ENCODE measurements at places on chromosomes 4 and X.

DNA sequence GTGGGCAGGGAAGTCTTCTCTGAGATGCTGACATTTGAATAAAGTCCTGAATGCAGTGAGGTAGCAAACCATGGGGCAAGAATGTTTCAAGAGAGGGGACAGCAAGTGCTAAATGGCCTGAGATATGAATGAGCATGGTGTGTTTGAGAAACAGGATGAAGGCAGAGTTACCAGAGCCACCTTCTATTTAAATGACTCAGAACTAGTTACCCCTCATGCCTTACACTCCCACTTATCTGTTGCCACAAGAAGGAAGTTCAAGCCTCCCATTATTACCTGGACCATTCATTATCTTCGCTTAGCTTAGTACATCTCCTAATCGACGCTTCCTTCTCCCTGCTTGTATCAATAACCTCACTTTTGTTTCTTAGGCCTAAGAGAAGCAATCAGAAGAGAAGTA, 67.7 kb upstream of the STARD8 start:
- DNase-seq, result no peak

GRCh38 chrX:131068945-131069719, 11.0 kb downstream of the ARHGAP36 start:
- no peak for DNase-seq

- no peak for DNase-seq
Observed at GRCh38 chr4:151620066-151620465, 140.7 kb downstream of the GATB start.

DNA sequence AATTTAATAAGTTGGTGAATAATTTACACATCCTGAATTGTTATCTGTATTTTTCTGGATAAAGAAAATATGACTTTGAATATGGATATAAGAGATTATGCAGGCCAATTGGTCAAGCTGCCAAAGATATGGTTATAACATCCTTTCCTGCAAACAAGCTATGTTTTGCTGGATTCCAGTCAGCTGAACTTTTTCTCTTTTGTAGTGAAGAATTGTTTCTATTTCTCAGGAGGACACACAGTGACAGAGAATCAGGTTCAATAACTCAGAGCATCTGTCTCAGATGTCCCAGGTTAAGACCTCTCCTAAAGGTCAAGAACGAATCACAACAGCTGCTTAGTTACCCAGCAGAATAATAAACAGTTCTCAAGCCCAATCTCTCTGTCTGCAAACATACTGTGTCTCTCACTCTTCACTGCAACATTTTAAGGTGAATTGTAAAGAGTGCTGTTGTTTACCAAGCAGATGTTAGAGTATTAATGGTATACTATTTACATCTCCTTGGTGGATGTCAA, 189.5 kb upstream of the ANKRD50 start:
- no peak for DNase-seq

- no peak for DNase-seq
Observed at GRCh38 chrX:23981711-23982110, 45.3 kb downstream of the KLHL15 start.

- DNase-seq, result no peak
Observed at GRCh38 chr4:13548059-13548983, 4.0 kb upstream of the NKX3-2 start.

DNA sequence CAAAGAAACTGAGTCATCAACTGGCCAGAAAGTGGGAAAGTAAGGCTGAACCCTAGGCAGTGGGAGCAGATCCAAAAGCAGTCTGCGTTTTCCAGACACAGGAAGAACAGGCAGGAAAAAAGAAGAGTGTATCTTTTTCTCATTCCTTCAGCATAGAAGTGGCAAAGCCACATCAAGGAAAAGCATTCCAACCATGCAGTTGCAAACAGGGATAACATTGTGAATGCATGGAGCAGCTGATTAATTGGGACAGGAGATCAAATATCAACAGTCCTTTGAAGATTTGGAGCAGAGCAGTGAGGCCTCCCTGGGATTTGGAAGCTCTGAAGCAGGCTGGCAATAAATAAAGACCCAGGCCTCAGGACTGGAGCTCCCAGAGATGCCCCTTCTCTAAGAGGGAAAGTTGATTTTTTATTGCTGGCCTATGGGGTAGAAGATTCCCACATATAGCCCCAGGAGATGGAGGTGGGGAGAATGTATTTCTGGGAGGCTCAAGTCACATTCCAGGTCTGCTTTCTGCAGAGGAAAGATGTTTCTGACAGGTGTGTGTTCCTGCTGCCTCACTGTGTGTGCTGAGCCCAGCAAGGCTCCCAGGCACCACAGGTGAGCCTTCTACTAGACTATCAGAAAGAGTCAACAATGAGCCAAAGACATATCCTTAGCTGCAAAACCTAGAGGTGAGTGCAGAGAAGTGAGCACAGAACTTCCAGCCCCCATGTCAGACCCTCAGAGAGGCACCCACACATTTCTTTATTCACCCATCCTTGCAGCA, 222.5 kb downstream of the RAB28 start:
- DNase-seq, result no peak

- DNase-seq, result no peak
Observed at GRCh38 chr4:126799971-126800574, 832.7 kb upstream of the INTU start.

- no peak for DNase-seq
Observed at GRCh38 chr4:174657472-174657871, 135.2 kb upstream of the HPGD start.

GRCh38 chr4:47462799-47463234, 685 bp downstream of the COMMD8 start:
- DNase-seq, result no peak

DNA sequence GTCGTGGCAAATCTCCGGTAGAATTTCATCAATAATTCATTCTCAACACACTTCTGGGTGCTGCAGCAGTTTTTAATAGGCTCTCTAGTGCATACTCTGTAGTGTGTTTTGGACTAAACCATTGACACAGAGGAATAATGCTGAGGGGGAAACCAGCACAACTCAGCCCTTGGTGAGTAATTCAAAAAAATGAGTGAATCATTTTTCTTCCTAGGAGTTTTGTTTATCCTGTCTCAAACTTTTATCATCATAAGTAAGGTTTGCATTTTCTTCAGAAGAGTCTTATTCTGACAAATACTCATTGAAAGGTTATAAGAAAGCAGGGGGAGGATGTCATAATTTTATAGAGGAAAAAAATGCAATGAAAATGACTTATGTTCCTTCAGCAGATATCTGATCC, 2542.7 kb downstream of the PCDH7 start:
- no peak for DNase-seq

GRCh38 chr4:80495865-80496264, 160.3 kb downstream of the CFAP299 start:
- DNase-seq, result no peak

GRCh38 chr4:18734405-18734804, 712.9 kb upstream of the LCORL start:
- no peak for DNase-seq

GRCh38 chrX:150094375-150094774, 156.1 kb upstream of the EOLA2 start:
- no peak for DNase-seq

GRCh38 chrX:40340116-40340515, 240.7 kb upstream of the ATP6AP2 start:
- no peak for DNase-seq

GRCh38 chr4:81465406-81466340, 6.0 kb downstream of the RASGEF1B start:
- DNase-seq, result no peak

GRCh38 chr4:108838451-108838850, 75.6 kb upstream of the ETNPPL start:
- no peak for DNase-seq

- no peak for DNase-seq
Observed at GRCh38 chr4:8311101-8312068, 41.8 kb downstream of the HTRA3 start.

DNA sequence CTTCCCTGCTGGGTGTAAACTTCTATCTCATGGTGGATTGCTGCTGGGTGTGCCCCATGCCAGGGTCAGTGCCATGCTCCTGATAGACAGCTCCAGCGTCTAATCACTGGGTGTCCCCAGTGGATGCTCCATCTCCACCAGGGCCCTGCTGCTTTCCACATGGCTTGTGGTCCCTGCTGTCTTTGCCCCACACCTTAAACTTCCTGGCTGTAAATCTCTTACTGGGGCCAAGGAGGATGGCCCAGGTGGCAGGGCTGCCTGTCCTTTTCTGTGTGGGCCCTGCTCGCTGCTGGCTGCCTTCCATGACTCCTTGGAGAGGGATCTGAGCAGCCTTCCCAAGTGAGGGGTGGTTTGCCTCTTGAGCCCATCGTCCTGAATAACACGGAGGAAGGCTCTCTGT, 51.8 kb downstream of the RGS12 start:
- DNase-seq, result no peak

GRCh38 chr4:15153662-15154061, 151.4 kb downstream of the CPEB2 start:
- no peak for DNase-seq

GRCh38 chr4:184949020-184949419, 69.3 kb upstream of the HELT start:
- no peak for DNase-seq

DNA sequence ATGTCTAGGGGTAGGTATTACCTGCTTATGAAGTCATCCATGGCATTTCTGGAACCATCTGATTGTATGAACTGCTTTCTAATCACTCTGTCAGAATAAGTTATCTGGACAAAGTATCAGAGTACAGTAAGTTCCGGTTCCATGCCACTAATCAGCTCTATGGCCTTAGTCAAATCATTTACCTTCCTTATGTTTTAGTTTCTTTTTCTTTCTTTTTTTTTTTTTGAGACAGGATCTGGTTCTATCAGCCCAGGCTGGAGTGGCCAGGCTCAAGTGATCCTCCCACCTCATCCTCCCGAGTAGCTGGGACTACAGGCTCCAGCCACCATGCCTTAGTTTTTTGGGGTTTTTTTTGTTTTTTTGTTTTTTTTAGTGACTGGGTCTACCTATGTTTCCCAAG, 11.5 kb downstream of the XIAP start:
- DNase-seq, result no peak

DNA sequence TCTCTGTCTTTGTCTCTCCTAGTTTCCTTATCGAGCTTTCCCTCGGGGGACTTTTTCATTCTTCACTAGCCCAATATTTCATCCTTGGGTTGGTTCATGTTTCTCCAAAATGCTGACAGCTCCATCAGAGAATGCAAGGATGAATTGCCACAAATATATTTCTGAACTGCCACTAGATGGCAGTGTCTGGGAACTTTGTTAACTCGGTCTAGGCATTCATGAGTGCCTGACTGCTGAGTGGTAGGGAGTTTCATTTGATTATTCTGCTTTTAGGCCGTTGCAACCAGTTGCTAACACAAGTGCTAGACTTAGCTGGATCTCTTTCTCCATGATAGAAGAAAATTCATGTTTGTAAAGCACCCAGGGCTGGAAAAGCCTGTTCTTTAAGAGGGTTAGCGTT, 73.5 kb upstream of the RAP2C start:
- DNase-seq, result no peak

DNA sequence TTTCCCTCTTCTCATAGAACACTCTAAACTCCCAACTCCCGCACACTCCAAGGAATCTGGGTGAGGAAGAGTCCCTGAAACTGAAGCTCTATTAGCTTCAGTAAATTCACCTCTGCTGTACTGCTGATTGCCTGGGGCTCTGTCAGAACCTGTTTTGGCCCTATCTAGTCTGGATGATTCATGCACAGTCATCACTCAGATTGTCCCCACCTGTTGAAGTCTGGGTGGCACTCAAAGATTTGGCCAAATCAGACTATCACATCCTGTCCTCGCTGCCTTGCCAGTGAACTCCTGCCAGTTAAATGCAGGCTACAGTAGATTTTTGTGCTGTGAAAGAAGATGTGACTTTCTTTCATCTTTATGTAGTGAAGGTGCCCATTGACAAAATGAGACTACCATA, 63.5 kb upstream of the EMCN start:
- no peak for DNase-seq

DNA sequence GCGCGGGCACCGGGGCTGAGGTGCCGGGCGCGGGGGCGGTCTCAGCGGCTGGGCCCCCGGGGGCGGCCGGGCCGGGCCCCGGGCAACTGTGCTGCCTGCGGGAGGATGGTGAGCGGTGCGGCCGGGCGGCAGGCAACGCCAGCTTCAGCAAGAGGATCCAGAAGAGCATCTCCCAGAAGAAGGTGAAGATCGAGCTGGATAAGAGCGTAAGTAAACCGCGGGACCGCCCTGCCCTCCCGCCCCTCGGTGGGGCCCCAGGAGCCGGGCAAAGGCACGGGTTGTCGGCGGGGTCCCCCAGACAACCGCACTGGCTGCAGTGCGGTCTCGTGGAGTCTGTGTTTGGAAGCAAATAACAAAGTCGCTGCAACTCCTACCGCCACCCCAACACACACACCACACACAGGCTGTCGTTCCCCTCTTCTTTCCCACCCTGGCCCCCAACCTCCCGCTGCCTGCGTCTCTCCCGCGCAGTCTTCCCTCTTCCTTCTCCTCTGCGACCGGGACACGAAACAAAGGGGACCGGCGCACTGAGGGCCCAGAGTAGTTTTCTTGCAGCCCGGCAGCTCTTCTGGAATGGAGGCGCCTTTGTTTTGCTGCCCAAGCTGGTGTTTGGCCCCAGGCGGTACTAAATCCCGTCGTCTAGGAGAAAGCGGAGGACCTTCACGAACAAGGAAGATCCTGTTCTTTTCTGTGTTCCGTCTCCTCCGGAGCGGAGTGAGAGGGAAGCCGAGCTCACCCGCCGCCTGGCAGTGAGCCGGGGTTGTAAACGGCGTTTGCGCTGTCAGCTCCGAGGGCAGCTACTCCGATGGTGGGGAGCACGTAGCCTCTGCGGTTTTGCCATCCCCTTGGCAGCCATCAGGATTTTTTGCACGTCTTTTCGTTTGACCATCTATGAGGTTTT, 788 bp downstream of the SAP30 start:
- DNase-seq, result no peak

- no peak for DNase-seq
Observed at GRCh38 chrX:56793521-56794320, 64.7 kb downstream of the NBDY start.

GRCh38 chrX:26138274-26138673, at the start of gene MAGEB18:
Gene MAGEB18, plus strand, starts transcription at chrX:26138343. Its CDS starts 643 bp downstream, at chrX:26138986.
- no peak for DNase-seq

DNA sequence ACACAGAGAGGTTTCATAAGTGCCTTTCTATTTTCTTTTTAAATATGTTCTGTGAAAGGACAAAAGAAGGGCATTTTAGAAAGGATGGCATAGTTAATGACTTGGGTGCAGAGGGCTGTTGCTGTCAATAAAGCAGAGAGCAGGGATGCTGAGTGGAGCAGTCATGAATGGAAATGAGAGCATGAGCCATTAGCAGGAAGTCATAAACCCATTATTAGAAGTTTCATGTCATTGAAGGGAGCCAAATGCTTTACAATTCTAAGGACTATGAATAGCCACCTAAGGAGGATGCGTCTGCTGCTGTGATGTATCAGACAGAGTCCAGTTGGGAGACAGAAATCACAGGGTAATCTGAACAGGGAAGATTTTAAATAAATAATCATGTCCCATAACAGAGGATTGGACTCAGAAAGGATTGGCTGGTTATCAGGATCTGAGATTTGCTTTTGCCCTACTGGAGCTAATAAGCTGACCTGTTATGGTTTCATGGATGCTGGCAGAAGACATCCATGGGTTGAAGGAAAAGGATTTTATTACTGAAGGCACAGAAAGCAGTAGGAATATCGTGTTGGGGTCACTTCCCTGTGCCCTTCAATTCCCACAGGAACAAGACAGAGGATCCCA, 47.5 kb upstream of the WDR19 start:
- DNase-seq, result no peak
